Brain microvascular endothelial cell (primary cell): ENCODE measurements at places on chromosomes 11 and 22.

- DNase-seq: peak; percentile 95
Observed at GRCh38 chr11:44766112-44766971, 39.6 kb downstream of the TSPAN18 start.

DNA sequence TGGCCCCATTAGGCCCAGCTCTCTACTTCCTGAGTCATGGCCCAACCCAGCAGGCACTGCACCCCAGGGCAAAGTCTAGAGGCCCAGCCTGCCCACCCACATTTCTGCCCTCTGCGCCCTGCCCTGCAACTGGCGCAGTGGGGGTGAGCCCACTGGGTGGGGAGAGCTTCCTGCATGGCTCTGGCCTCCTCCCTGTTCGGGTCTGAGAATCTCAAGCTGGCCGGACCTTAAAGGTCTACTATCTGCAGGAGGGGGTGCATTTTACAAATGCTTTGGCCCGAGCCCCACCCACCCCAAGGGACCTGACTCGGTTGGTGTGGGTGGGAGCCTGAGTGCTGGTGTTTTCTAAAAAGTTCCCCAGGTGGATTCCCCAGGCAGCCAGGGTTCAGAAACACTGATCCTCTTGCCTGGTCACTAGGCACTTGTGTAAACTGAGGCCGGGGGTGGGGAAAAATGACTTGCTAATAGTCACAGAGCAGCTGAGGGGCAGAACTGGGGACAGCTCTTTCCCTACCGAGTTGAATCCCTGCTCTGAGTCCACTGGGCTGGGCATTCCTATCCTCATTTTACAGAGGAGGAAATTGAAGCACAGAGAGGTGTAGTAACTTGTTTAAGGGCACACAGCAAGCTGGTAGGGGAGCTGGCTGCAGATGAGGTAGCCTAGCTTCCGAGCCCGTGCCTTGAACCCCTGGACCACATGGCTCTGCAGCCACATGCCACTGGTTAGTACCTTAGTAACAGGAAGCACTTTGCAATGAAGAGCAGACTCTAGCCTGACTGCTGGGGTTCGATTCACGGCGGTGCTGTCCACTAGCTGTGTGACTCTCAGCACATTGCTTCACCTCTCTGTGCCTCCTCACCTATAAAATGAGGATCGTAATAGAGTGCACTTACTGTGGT is 36.3 kb downstream of the CD82 start:
- DNase-seq: no peak

DNA sequence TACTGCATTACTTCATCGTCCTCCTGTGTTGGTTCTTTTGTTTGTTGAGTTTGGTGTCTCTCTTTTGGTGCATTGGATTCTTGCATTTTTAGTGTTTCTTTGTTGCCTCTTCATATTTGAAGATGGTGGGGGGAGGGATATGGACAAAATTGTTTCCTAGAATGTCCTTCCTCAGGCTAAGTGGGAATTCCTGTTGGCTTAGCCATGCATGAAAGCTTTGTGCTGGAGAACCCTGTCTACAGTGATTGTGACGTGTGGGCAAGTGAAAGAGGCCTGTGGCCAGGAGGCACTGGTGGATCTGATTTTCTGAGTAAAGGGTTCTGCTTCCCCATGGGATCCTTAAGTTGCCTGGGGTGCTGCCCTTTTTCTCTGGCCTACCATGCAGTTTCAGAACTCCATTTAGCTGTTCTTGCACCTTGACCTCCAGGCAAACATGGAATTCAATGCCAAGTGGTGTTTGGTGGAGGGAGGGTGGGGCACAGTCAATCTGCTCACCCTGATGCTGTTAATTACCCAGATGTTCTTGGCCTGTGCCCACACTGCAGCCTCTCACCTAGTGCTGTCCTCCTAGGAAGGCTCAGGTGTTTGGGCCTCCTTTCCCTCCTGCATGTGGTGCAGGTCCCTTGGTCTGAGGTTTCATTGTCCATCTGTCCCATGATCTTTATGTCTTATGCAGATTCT is 46.3 kb upstream of the SLC22A12 start:
- no peak for DNase-seq

DNA sequence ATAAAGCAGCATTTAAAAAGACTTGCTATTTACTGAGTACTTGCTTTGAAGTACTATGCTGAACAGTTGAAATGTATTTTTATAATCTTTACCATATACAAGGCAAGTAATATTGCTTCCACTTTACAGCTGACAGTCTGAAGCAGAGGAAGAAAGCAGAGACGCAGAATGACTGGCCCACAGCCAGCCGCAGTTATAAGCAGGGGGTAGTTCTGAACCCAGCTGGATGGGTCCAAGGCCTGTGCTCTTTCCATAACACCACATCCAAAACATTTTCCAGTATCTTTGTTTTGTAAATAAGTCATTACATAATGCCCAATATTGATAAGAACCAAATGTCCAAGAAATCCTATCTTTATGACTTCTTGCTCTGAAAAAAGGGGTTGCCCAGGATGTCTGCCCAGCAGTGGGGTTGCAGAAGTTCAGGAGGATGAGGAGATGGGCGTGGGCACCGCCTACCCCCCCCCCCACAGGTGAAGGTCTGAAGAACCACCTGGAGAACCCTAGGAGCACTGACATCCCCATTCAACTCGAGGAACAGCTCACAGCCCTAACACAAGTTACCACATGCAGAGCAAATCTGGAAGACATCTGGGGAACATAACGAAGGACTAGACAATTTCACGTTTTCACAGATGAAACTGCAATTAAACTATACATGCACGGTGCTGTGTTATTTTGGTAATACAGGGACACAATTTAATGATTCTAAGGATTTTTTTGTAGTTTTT is 24.2 kb upstream of the YPEL1 start:
- no peak for DNase-seq

DNA sequence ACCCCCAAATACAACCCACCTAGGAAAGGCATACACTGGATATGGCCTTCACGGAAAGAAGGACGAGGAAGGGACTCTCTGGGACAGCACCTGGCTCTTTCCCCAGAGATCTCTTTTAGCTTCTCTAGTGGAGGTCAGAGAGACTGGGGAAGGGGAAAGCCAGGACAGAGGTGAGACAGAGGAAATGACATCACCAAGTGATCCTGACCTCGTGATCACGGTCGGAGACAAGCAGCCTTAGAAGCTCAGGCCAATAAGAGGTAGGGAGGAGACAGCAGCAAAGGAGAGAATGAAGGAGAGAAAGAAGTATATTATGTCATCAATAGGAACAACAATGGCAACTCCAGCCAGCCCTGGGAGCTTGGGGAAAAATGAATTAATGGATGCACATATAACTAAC is 15.4 kb upstream of the TMPRSS13 start:
- no peak for DNase-seq

DNA sequence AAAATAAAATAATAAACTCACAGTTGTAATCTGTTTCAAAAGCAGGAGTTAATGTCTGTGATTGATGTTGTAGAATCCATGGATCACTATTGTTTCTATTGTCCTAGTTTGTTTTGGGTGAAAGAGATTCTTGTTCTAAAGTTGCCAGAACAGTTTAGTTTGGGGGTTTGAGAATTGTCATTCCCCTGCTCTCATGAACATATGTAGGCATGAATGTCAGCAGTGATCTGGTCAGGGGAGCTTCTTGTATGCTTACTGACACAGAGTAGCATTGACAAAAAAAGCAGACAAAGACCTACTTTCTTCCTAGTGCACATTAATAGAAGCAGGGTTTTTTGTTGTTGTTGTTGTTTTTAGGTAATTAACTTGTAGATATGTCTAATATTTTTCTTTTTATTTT is 38.6 kb downstream of the ARHGAP1 start:
- no peak for DNase-seq

DNA sequence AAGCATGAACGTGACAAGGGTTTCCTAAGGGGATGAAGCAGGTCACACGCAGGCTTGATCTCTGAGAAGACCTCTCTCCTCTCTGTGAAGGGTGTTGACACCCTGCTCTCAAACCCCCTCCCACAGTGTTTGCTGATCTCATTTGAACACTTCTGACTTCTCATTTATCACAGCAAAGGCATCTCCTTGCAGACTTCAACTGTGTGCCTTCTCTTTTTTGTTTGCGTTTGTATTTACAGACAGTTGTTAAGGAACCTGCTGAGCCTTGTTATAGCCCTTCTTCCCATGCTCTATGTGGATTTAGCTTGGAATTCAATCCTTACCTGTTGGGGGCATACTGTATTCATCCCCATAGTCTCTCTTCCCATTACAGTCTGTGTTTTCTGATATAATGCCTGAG is 206.5 kb downstream of the NELL1 start:
- DNase-seq: no peak

GRCh38 chr11:2451916-2452315 is 7.1 kb downstream of the KCNQ1 start:
- no peak for DNase-seq

DNA sequence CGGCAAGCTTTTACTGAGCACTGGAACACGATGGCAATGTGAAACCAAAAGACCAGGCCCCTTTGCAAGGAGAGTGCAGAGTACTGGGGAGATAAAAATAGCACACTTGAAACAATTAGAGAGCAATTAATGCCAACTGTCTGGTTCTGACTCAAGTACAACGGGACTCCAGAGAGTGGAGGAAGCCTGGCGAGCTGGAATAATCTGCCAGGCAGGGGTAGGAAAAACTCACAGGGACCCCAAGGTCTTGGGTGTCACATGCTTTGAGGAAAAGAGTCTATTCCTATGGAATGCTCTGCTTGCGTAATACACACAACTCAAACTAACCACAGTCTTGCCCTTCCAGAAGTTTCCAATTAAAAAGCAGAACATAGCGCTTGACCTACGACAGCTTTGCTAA is 113.0 kb upstream of the CLMP start:
- no peak for DNase-seq

GRCh38 chr22:41367039-41367679 is 14.6 kb upstream of the TEF start:
- DNase-seq: peak; percentile 92

GRCh38 chr22:25553131-25553530 is 11.3 kb upstream of the GRK3 start:
- no peak for DNase-seq

DNA sequence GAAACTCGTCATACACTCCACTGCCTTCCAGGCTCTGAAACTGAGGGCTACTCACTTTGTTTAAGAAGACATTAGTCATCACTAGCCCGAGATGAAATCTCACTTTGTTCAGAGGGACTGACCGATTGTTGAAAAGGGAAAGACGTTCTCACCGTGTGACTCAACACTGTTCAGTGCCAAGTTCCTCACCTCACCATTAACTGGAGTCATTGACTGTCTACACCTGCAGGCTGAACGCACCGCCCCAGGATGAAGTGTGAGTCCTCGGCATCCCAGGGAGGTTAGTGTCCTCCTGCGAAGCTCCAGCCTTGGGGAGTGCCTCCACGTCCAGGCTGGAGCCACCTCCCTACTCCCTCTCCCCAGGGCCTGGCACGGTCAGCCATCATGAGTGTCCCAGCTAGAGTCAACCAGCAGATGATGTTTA is 30.4 kb downstream of the FADD start:
- DNase-seq: peak; percentile 89

- DNase-seq: no peak
Observed at GRCh38 chr11:10633261-10633660, 60.3 kb downstream of the IRAG1 start.

DNA sequence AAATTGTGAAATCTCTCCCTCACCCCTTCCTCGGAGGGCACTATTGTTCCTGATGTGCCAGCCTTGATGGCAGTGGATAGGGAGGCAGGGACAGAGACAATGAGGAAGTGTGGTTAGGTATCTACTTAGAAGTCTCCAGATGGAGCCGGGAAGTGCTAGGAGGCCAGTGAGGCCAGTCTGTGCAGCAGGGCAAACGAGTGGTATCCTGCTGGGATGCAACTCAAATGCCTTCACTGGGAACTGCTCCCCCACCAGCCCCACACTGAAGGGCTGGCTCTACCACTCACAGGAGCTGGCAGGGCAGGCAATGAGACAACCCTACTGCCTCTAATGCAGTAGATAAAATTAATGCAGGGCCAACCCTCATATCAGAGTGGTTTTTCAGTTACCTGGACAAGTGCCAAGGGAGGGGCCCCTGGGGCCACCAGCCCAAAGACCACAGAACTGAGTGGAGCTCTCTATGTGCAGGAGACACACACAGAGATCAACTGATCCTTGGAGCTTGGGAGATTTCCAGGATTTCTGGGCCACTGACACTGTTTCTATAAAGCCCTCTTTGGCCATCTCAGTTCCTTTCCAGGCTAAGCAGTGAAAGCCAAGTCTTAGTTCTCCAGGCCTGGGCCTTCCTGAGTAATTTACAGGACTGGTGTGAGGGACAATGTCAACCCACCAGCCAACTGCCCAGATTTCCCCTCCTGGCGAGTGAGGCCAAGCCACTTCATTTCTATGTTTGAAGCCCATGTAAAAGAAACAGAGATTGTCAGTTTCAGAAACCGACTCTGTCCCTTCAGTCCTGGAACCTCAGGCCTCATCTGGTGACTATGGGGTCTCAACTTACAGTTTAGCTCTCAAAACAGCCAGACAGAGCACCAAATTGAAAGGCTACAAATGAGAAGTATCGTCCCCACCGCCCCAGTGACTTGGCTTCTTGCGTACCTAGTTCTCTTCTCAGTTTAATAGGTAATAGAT is 4.1 kb downstream of the MIF start:
- no peak for DNase-seq

DNA sequence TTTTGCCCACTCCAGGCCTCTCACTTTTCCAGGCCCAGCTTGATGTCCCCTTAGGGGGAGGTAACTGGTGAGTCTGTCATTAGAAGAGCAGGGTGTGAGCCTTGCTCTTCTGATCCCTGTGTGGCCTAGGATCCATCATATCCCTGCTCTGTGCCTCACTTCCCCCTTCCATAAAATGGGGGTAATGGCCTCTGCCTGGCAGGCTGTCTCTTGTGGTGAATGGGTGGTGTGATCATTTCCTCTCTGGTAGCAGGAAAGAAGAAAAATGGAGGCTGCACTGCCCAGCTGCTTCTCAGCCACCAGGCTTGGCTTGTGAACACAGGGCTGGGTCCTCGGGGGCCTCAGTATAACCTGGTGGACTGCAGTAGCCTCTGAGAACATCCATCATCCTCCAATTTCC is 5.6 kb downstream of the ARHGEF17 start:
- no peak for DNase-seq

DNA sequence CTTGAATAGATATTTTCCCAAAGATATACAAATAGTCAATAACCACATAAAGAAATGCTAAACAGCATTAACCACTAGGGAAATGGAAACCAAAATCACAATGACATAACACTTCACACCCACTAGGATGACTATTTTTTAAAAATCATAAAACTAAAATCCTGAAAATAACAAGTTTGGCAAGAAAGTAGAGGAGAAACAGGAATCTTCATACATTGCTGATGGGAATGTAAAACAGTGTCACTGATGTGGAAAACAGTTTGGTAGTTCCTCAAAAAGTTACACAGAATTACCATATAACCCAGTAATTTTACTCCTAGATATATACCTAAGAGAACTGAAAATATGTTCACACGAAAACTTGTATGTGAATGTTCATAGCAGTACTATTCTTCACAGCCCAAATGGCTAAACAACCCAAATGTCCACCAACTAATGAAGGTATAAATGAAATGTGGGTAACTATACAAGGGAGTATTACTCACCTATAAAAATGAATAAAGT is 12.5 kb downstream of the PICALM start:
- no peak for DNase-seq

GRCh38 chr11:91174193-91174592 is 951.3 kb upstream of the CHORDC1 start:
- DNase-seq: no peak
